ENCODE measurements at places on chromosomes 3 and 15.
A peak's percentile ranks its signal among the peaks of the same experiment; 100 is the strongest.

DNA sequence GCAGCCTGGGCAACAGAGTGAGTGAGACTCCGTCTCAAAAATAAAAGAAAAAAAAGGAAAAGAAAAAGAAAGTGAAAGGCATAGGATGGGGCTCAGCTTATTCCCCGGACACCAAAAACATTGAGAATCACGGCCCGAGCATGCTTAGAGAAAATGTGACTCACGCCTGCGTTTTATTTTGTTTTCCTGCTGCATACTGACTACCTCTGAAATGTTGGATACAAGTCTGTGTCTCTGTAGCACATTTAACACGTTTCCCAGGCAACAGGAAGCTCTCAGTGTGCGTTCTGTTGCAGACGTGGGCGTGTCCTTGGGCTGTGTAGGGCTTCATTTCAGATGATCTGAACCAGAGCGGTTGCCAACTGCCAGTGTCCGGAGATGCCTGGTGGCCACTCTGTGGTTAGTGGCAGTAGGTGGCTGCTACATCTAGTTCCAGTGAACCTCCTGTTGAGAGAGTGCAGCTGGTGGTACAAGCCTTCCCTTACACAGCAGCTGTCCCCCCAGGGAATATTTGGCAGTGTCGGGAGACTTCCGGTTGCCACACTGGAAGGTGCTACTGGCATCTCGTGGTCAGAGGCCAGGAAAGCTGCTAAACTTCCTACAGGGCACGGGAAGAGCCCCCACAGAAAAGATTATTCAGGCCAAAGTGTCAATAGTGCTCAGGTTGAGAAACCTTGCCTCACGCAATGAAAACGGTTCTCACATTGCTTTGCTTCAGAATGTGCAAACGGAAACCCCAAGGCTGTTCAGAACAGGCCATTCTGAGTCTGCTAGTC lies 3.0 kb downstream of the SLC51A start:
- peak; percentile 65 for DNase-seq

DNA sequence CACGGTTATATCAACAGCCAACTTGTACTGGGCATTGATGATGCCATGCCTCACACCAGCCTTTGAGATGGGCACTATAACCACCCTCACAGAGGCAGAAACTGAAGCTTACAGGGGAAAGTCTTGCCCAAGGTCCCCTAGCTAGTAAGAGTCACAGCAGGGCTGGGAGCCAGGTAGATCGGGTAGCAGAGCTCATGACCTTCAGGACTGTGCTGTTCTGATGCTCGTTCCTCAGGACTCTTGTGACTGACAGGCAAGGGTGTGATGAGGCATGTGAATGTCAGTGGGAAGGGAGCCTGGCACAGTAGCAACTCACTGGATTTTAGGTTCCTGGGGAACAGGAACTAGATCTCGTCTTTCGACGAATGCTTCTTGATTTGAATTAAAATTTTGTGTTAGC lies 65.7 kb downstream of the RLBP1 start:
- no peak for DNase-seq

DNA sequence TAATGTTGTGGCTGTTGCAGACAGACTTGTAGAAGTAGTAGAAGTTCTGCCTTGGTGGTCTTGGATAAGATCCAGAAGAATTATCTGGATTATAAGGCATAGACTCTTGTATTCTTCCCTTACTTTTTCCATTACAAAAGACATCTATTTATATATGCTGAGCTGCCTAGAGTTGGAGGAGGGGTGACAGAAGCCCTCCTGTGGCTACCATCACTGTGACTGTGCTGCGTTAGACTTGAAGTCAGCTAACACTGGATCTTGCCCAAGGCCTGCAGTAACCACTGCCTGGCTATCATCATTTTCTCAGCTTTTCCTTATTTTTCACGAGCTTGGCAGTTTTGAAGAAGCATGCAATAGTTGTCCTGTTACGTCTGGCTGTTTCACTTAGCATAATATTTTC lies 684.8 kb upstream of the BCHE start:
- DNase-seq = no peak

- DNase-seq = peak; percentile 12
Observed at GRCh38 chr3:100335434-100335833, 877 bp downstream of the NIT2 start.

DNA sequence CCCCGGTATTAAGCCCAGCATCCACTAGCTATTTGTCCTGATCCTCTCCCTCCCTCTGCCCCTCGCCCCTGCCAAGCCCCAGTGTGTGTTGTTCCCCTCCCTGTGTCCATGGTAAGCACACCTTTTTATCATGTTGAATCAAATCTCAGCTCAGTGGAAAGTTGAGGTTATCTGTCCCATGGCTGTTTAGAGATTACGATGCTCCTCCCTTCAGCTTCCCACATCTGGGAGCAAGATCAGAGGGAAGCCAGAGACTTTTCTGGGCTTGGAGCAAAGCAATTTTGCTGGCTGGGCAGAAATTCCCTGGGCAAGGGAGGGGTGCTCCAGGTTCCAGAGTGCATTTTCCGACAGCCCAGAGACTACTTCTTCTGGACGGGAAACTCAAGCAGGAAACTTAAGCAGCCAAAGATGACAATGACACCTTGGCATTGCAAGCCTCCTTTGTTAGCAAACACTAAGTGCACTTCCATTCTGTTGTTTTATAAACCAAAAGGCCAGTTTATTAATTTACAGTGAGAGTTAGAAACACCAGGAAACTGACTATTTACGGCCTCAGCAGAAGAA lies 104.5 kb downstream of the MESD start:
- DNase-seq = no peak

DNA sequence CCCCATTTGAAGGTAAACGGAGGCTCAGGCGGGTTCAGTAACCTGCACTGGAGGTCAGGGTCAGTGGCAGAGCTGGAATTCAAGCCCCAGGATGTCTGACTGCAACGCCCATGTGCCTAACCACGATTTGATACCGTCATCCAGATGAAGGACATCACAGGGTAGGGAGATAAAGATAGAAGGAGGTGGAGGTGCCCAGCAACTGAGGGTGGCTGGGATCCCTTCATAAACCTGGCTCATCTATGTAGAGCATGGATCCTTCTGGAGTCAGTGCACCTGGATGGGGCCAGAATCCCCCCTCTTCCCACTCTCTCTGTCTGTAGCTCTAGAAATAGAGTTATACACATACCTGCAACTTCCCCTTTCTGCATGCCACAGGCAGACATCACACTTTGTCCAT lies 41.3 kb downstream of the GOLGA8S start:
- no peak for DNase-seq

- no peak for DNase-seq
Observed at GRCh38 chr3:109131276-109131675, 5.2 kb upstream of the C3orf85 start.

GRCh38 chr3:23304424-23304823 lies 101.3 kb downstream of the UBE2E2 start:
- DNase-seq = no peak

GRCh38 chr15:56582785-56583184 lies 117.8 kb upstream of the MNS1 start:
- DNase-seq = no peak

DNA sequence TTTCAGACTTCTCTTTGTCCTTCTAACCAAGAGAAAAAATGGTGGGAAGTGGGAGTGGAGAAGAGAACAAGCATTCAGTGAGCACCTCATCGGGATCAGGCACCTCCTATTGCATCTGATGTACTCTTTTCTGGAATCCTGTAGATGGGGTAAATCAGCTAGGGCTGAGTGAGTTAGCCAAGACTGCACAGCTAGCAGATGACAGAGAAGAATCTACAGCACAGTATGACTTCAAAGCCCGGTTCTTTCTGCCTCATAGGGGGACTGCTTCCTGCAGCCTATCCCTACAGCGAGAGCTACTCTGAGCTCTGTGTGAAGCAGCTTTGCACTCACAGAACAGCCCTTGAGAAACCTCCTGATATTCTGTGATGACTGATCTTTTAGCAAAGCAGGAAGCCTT lies 275.2 kb upstream of the MEIS2 start:
- DNase-seq = no peak

DNA sequence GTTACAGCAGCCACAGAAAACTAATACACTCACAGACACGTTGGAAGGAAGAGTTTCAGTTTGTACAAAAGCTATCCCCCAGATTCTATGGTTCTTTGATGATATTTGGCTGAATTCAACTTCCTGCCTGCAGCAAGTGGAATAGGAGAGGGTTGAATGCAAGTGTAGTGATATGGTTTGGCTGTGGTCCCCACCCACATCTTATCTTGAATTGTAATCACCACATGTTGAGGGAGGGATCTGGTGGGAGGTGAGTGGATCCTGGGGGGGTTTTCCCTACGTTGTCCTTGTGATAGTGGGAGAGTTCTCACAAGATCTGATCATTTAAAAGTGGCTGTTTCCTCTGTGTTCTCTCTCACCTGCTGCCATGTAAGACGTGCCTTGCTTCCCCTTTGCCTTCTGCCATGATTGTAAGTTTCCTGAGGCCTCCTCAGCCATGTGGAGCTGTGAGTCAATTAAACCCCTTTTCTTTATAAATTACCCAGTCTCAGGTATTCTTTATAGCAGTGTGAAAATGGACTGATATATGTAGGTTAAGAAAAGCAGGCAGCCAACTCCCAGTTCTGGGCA lies 29.8 kb downstream of the NMNAT3 start:
- DNase-seq = no peak

GRCh38 chr3:187888701-187889100 lies 143.4 kb upstream of the BCL6 start:
- no peak for DNase-seq
